ENCODE measurements at places on chromosomes 3 and 15.
A peak's percentile ranks its signal among the peaks of the same experiment; 100 is the strongest.

- peak; percentile 42 for DNase-seq
Observed at GRCh38 chr15:40290918-40291574, 8.2 kb upstream of the ANKRD63 start.

- no peak for DNase-seq
Observed at GRCh38 chr15:77798847-77799246, 166.1 kb upstream of the LINGO1 start.

GRCh38 chr15:83362706-83363105 lies 78.2 kb upstream of the BNC1 start:
- no peak for DNase-seq

DNA sequence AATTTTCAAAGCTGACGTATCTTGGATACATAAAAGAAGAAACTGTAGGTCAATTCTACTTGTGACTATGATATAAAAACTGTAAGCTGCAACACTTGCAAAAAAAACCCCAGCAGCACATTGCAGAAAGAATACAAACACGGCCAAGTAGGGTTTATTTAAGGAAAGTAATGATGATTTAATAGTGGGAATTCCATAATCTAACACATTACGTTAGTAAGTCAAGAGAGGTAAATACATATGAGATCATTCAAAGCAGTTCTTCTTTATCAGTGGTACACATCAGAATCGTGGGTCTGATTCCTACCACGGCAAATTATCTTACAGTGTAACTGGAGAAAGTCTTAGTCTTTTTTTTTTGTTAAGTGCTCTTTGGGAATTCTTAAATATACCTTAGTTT lies 292.4 kb upstream of the WNT5A start:
- no peak for DNase-seq

DNA sequence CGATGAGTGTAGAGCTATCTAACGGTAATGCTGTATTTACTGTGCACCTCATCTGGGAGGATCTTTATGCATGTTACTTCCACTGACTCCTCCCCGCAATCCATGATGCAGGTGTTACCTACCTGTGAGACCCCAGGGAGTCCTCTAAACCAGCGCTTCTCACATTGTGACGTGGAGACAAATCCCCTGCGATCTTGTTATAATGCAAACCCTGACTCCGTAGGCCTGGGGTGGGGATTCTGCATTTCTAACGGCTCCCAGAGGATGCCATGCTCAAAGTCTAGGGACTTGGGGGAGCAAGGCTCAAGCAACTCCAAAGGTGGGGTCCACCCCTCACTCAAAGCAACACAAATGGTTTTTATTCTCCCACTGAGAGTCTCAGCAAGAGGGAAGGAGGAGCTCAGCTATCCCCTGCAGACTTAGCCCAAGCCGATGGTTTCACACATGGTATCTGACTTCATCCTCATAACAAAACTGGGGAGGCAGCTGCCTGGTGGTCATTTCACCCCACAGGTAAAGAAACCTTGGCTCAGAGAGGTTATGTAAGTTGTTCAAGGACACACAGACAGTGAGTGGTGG lies 63.6 kb downstream of the PCSK6 start:
- no peak for DNase-seq

- no peak for DNase-seq
Observed at GRCh38 chr3:95356764-95357501, 1294.1 kb downstream of the NSUN3 start.

GRCh38 chr3:150703299-150703755 lies 393 bp downstream of the ERICH6 start:
- DNase-seq = peak; percentile 28

DNA sequence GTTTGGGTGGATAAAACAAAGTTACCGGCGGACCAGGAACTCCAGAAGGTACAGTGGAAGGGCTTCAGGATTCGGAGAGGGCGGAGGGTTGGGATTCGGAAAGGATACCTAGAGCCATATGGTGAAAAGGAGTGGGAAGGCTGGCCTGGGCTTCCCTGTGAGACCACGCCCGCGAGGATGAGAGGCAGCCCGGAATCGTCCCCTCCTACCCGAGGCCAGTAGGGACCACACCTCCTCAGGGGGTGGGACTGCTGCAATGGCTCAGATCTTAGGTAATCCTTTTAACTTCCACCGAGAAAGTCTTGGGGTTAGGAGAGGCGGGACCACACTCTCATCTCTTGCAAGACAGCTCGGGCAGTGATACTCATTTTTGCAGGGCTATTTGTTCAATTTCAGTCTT lies 511.3 kb downstream of the OCA2 start:
- no peak for DNase-seq

GRCh38 chr15:90988296-90988695 lies 6.0 kb downstream of the PRC1 start:
- DNase-seq = no peak

GRCh38 chr15:86127547-86127946 lies 47.9 kb downstream of the AGBL1 start:
- no peak for DNase-seq

DNA sequence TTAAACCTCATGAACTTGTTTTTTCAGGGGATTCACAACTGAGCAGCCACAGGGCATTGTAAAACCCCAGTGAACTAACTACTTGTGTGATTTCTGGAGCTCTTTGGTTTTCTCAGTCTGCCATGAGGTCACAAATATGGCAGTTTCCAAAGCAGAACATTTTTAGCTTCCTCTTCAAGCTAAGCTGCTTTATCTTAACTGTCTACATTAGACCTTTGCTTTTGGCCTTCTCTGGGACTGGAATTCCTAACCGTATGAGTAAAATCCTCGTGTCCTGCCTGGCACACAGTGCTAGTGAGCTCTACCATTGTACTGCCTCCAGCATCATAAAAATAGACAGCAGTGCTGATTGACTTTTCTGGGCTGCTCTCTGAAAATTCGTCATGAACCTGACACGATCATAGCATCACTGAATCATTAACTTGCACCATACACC lies 22.1 kb downstream of the CDIN1 start:
- no peak for DNase-seq

- no peak for DNase-seq
Observed at GRCh38 chr3:188330138-188330537, 176.2 kb downstream of the LPP start.

GRCh38 chr3:57354768-57355167 lies 62.3 kb upstream of the ASB14 start:
- no peak for DNase-seq

DNA sequence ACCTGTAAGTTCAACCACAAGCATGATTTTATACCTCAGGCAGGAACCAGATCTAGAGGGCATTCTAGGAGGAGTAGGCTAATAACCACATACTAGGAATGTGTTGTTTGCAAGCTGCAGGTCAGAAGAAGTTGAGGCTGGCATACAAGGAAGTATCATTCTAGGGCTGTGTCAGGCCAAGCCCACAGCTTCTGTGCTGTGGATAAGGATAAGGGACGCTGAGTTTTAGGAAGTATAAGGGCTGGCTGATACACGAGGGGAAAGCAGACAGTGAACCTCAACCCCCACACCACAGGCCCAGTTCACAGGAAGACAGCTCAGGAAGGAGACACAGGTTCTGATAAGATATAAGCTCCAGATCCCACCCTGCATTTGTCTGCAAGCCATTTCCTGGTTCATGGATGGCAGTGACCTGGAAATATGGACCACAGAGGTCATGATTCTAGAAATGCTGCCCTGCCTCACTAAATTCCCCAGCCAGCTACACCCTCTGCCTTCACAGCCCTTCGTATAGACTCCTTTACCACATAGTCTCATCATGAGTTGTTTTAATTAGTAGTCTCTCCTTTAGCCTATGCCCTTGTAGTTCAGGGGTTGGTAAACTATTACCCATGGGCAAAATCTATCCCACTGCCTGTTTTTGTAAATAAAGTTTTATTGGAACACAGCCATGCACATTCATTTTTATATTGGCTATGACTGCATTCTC lies 260.7 kb downstream of the OPA1 start:
- DNase-seq = no peak

DNA sequence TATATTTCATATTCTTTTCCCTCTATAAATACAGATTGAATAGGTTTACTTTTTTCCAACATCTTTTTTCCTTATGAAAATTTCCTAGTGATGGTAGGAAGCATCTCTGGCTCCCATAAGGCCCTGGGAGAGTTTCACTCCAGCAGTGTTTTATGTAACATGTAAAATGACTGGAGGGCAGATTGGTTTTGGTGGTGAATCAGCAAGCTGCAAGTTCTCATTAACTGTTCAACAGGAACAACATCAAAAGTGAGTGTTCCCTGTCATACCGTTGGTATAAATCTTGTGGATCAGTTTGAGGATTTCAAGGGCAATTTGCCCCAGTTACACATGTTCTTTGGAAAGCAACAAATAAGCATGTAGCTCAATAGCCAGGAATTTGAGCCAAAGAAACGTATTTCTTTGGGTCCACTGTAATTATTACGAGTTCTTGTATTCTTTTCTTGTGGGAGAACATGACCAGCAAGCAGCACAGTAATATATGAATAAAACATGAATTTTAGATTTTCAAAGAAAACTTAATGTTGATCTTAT lies 345.7 kb downstream of the SV2B start:
- no peak for DNase-seq

DNA sequence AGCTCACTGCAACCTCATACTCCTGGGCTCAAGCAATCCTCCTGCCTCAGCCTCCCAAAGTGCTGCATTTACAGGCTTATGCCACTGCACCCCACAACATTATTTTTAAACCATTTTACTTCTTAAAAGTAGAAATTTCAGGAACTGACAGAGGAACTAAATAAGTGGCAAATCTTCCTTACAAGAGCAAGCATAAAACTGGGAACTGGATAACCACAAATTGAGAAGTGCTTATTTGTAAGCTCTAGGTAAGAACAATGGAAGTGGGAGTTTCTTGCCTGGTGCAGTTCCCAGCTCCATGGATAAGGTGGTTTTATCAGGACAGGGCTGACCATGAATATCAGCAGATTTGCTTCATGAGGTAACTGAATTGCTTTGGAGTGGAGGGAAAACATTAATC lies 655.2 kb downstream of the DIPK2A start:
- DNase-seq = no peak

DNA sequence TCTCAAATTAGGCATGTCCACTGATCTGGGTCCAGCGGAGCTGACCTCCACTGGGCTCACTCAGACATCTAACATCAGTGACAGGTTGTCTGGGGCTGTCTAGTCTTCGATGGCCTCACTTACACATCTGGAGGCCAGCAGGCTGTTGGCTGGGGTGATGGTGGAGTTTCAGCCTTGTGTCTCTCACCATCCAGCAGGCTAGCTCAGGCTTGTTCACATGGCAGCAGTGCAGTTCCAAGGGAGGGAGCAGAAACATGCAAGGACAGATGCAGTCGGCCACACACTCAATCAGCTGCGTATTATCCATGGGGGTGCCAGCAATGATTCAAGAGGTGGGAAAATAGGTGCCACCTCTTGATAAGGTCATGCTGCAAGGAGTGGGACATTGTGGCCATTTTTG lies 292.5 kb downstream of the SHQ1 start:
- DNase-seq = no peak

DNA sequence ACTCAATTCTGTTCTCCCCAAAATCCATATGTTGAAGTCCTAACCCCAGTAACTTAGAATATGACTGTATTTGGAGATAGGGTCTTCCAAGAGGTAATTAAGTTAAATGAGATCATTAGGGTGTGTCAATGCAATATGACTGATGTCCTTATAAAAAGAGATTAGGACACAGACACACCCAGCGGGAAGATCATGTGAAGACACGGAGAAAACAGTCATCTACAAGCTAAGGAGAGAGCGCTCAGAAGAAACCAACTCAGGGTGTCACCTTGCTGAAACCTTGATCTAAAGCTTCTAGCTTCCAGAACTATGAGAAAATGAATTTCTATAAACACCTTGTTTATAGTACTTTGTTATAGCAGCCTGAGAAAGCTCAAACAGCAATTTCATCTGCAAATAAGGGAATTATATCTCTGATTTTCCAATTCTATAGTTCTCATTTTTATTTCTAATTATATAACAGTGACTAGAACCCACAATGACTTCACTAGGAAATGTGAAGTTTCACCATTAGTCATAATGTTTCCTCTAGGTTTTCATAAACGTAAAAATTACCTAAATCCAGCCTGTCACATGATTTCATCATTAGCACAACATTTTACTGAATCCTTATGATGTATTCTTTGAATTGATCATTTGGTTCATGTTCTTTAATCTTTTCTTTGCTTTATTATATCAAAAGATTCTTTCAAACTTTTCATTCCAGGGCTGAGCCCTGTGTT lies 459.1 kb upstream of the MDFIC2 start:
- DNase-seq = no peak

DNA sequence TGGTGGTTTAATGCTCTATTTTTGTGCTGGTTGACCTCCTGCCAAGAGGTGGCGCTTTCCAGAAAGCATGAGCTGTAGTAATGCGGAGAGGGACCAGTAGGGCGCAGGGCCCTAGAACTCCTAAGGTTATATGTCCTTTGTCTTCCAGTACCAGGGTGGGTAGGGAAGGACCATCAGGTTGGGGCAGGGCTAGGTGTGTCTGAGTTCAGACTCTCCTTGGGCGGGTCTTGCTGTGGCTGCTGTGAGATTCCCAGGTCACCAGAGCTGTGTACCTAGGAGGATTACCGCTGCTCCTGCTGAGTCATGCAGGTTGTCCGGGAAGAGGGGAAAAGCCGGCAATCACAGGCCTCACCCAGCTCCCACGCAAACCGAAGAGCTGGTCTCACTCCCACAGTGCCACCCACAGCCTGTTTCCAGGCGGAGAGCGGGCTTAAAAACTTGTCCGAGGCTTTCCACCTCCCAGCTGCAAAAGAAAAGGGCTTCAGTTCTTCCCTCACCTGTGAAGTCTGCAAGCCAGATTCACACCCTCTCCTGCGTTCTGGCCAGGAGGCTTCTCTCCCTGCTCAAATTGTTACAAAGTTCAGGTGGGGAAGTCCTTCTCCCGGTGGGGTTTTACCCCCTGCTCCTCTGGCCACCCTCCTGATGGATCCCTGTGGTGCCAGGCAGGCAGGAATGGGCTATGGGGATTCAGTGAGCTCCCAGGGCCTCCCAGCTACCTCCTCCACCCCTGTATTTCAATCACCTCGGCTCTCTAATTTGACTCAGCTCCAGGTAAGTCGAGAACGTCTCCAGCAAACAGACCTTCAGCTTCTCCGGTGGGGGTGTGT lies 37.7 kb upstream of the BCHE start:
- DNase-seq = peak; percentile 81

- DNase-seq = peak; percentile 59
Observed at GRCh38 chr3:54550221-54550977, 377.5 kb downstream of the LRTM1 start.

DNA sequence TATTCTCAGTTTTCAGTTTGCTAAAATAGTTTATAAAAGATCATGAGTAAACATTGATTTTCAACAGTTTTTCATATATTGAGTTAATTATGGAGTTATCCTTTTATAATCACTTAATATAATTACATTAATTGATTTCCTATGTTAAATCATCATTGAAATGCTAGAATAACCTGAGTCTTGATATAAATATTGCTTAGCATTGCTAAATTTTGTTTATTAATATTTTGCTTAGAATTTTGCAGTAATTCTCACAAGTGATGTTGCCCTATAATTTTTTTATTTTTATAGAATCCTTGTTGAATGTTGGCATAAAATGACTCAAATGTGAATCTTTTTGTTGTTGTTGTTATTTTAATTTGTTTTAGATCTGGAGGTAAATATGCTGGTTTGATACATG lies 654.2 kb downstream of the OTOL1 start:
- no peak for DNase-seq

GRCh38 chr3:116425126-116425525 lies 20.2 kb downstream of the LSAMP start:
- DNase-seq = no peak

- DNase-seq = no peak
Observed at GRCh38 chr15:73522011-73522410, 79.0 kb downstream of the REC114 start.

GRCh38 chr3:126399351-126399735 lies 4.6 kb downstream of the CFAP100 start:
- DNase-seq = no peak

GRCh38 chr3:147161833-147162232 lies 244.5 kb downstream of the ZIC4 start:
- DNase-seq = no peak
